ENCODE measurements at places on chromosomes 2 and 18.

DNA sequence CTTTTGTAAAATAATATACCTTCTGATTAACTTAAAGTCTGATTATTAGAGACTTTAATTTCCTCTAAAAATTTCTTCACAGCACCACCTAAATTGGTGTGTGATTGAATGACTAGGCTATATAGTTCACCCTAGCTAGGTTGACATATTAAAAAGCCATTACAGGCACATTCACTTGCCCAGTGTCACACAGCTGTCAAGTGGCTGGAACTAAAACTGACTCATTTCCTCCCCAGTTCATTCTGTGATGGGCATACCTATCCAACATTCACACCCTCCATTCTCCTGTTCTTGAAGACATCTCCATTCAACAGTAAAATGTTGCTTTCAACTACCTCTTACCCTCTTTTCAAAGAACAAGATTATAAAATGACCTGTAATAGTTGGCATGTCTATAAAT lies 334.5 kb downstream of the ARHGAP15 start:
- no peak for DNase-seq

DNA sequence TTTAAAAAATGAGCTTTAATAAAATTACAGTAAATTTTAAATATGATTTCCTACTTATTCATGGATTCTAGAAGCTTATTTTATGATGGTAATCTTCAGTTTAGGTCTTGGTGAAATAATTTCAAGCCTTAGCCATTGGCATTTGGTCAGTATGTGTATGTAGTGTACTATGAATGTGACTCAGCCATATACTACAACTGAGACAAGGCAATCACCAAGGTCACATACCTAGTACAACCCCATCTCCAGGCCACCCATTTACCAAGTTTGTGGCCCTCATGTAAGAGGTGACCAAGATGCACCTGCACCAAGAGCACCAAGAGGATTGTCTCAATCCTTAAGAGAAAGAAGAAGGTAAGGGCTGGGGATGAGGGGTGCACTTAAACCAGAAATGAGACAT lies 54.8 kb upstream of the FRZB start:
- DNase-seq, result no peak

GRCh38 chr2:44951124-44951523 lies 9.6 kb downstream of the SIX3 start:
- no peak for DNase-seq

GRCh38 chr18:79862562-79862961 lies 64.8 kb downstream of the KCNG2 start:
- no peak for DNase-seq

GRCh38 chr2:212911011-212911410 lies 240.4 kb downstream of the IKZF2 start:
- DNase-seq, result no peak

- DNase-seq, result no peak
Observed at GRCh38 chr2:224284134-224284946, 117.6 kb downstream of the FAM124B start.

- peak; percentile 32 for DNase-seq
Observed at GRCh38 chr2:218569038-218569431, 396 bp downstream of the CNOT9 start.

DNA sequence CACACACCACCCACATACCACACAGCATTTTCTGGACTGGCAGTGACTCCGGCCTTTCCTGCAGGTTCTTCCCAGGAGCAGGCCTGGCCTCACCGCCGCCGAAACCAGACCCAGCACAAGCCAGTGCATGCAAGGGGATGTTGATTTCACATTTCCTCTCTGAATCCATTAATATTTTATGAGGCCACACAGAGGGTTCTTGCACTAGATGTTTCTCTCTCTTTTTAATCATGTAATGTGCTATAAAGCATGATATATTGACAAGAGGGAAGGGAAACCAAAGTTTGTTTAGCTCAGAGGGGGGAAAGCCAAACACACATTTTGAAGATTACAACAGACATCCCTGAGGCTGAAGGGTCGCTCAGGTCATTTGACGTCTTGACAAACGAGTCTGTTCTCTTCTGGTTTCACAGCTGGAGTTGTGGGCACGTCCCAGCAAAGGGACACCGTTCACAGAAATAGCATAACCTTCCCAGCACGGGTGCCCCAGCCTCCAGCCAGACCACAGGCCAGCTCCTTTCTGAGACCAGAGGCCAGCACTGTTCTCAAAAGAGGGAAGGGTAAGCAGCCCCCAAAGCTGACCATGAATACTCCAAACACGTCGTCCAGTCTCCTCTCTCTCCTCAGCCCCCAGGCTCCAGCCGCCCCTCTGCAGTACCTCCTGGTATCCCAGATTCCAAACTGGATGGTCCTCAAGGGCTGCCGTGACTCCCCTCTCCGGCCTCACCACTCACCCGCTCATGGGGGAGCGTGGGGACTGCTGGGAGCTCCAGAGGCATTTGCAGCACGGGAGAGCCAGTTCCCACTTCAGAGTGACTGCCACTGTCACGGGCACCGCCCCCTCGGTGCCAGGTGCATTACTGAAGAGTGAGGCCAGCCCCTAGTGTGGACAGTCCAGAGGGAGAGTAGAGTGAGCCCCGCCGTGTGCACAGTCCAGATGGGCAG lies 340.3 kb upstream of the SALL3 start:
- no peak for DNase-seq

DNA sequence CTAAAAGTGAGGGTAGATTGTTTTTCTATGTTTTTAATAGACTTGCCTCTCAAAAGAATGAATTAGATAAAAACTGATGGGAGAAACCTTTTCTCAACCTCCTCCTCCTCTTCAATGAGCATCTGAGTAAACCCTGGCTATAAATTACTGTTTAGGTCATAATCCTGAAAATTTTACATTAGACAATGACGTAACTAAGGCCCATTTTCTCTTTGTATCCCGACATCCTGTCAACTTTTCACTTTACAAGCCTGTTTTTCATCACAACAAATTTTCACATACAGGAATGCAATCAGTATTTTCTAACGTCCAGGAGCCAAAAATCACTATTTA lies 1.3 kb downstream of the SPIRE1 start:
- no peak for DNase-seq

DNA sequence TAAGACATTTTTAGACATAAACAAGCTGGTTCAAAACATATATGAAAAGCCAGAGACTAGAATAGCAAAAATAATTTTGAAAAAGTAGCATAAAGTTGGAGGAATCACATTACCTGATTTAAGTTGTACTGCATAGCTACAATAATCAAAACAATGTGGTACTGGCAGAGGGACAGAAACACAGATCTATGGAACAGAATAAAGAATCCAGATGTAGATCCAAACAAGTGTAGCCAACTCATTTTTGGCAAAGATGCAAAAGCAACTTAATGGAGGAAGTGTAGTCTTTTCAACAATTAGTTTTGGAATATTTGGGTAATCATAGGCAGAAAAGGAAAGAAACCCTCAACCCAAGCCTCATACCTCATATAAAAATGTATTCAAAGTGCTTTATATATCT lies 278.7 kb upstream of the ZNF521 start:
- DNase-seq, result no peak

DNA sequence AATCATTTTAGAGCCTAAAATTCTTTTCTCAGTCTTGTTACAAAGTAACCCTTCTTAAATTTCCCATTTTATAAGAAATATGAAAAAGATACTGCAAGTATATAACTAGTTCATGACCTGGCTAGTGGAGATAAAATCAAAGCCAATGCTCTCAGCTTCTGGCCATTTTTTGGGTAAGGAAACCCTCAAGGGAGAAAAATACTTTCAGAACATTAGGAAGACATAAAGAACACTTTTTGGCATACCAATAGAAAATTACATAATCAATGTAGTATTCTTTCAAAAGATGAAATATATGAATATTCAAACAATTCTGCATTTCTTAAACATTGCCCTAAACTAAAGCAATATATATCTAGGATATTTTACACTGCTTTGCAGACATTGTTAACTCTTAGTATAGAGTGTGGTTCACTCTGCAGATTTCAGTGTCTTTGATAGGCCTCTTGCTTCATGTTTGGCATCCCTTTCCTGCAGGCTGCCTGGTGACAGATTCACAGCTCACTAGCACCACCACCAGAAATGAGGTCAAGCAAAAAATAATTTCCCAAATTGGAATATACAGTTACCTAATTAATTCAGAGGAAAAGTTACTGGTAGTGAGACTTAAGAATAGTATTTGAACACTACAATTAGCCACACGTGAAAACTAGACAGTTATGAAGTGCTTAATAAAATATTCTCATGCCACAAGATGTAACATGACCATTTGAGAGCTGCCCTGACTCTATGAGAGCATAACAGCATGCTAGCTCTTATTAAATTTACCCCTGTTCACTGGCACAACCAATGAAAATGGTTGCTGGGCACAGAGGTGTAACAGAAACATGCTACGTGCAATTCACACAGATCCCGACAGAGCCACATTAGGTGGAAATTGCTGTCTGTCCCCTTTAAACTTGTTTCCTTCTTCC lies 36.0 kb downstream of the PAIP2B start:
- DNase-seq, result no peak
